ENCODE measurements at places on chromosomes 2 and 18.

DNA sequence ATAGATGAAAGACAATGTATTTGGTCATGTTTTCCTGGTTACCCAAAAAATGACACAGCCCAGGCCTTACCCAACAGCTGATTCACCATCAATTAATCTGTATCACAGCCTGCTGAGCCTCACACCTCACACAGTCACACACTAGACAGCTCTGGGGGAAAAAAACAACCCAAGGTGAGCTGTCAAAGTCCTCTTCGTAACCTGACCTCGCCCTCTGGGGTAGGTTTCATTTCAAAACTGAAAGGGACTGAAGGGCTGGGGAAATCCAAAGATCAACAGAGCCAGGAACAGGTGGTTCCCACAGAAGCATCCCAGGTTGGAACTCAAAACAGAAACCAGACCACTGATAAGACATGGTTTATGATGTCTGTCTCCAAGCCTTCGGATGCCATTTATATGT is 18.2 kb upstream of the PCBP1 start:
- peak; percentile 49 for DNase-seq

DNA sequence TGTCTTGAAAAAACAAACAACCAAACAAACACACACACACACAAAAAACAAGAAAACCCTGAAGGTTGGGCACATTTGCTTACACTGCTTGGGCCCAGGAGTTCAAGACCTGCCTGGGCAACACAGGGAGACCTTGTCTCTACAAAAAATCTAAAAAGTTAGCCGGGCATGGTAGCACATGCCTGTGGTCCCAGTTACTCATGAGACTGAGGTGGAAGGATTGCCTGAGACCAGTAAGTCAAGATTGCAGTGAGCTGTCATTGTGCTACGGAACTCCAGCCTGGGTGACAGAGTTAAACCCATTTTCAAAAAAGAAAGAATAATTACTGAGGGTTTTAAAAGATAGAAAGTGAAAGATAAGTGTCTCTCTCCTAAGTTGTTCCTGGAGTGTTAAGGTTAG is 103.4 kb downstream of the MBD5 start:
- no peak for DNase-seq

DNA sequence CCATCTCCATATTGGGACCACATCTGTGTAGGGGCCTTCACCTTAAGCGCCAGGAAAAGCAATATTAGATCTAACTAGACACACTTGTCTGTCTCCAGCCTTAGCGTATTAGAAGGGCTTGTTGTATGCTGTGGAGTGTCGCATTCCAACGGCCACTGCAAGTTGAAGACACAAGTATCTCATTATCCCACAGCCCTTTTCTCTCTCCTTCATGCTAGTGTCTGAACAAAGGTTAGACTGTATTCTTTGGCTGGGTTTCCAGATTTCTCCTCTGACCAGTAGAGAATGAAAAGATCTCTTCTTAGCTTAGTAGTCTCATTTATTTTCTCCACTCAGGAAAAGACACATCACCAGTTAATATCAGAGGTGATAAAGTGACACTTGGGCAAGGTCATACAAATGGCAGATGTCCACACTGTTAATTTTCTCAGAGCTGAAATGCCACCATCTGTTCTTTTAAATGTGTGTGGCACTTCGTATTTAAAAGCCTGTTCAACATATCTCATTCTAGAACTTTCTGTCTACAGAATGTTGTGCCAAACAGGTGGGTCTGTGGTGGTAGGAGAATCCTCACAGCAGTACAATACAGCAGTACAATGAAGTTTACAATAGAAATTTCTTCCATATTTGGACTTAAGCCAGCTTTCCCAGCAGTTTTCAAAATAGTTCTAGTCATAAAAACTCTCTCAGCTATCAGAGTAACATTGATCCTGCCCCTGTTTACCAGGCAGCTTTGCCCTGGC is 94.0 kb upstream of the ITGA6 start:
- no peak for DNase-seq

DNA sequence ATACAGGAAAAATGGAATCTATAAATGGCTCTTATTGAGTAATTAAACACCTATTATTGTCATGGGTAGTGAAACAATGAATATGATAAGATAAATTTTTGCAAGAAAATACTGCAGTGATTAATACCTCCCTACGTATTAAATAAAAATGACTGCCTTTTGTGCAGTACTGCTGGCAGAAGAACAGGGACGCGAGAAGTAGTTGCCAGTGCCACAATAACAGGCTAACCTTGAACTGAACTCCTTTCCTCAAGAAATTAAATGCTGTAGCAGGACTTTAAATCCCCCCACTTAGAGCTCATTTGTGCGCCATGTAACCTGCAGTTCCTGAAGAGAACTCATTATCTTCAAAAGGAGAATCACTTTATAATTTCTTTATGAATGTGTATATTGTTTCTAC is 24.6 kb downstream of the FIGN start:
- no peak for DNase-seq

Measured in CD4-positive, alpha-beta T cell (primary cell).